Neural crest cell (in vitro differentiated cells): ENCODE measurements at places on chromosomes 6 and 20. TPM values are rescaled to one million over a fixed set of nuclear protein-coding genes. Genes with fewer than 3 reads are reported as not detected.
A peak's percentile ranks its signal among the peaks of the same experiment; 100 is the strongest.

- no peak for DNase-seq
Measured at GRCh38 chr6:81876971-81877370, 124.5 kb upstream of the TENT5A start.

GRCh38 chr20:61664556-61665320, 400.9 kb downstream of the TAF4 start:
- DNase-seq = no peak

The SGK2 gene
- 1.0 and 1.6 TPM in 2 replicates for total RNA-seq

DNA sequence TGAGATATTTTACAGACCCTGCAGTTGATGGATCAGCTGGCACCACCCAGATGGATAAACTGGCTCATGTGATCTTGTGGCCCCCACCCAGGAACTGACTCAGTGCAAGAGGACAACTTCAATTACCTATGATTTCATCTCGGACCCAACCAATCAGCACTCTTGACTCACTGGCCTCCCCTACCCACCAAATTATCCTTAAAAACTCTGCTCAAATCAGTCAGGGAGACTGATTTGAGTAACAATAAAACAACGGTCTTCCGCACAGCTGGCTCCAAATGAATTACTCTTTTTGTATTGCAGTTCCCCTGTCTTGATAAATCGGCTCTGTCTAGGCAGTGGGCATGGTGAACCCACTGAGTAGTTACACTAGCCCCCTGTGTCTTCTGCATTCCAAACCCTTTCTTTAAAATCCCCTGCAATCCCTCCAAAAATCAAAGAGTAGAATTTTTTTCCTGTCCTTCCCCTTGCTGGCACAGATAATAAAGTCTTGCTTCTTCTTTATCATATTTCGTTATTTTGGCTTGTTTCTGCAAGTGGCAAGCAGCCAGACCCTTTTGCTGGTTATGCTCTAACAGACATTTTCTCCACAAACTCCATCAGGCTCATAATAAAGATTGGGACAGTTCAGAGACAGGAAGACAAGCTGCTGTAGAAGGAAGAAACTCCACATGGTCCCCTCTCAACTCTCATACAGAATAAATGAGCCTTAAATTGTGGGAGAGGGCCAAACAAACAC, 48.3 kb downstream of the OR2B6 start:
- no peak for DNase-seq

DNA sequence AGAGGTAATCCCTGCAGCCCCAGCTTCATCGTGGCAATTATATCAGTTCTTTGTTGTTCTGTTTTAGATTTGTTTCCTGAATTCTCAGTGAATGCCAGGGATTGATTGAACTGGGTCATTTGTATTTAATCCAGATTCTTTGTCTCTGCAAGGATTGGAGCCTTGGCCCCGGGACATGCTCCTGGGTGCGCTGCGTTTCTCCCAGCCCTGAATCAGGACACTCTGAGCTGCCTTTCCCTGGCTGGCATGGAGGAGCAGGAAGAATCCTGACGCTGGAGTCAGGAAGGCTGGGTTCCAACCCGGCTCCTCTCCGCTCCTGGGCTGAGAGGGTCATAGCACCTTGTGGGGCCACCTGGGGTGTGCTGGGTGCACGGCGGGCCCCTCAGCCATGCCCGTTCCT, 545.6 kb downstream of the QKI start:
- DNase-seq = no peak

DNA sequence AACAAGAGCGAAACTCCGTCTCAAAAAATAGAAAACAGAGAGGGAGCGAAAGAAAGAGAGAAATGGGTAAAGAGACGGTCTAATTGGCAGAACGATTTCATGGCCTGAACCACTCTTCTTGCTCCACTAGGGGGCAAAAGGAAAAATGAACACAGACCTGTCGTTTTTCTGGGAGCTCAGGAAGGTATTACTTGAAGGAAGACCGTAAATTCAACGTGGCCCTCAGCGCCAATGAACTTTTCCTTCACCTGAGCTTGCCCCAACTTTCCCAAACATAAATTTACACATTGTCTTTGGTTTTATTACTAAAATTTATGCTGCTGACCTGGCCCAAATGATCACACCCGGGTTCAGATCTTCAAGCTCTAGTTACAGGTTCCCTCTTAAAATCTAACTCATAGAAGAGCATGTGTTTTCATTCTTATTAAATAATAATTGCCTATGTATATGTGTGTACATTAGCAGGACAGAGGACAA, 67.3 kb downstream of the ATP9A start:
- DNase-seq = peak; percentile 36

DNA sequence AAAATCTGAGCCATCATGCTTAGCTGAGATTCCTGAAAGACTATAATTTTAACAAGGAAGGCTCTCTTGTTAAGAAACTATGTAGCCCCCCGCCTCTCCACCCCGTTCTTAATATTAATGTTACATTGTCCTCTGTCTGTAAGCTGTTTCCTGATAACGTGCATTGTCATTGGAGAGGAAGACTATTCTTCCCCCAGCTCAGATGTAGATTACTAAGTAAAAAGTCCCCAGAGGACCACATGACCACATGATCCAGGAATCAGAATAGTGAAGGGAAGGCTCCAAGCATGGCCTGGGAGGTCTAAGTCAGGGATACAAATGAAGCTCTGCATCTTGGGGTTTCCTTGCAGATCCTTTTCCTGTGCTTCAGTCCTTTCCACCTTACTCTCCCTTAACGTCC, 106.4 kb downstream of the JARID2 start:
- no peak for DNase-seq

GRCh38 chr6:5472571-5472970, 211.3 kb downstream of the FARS2 start:
- DNase-seq = no peak

GRCh38 chr20:11850901-11851300, 66.8 kb upstream of the BTBD3 start:
- DNase-seq = no peak

The C20orf96 gene
- total RNA-seq = 34.0 and 40.8 TPM in 2 replicates

The HMGA1 gene
- 1,143 and 1,176 TPM in 2 replicates for total RNA-seq

The SEMG1 gene
- total RNA-seq = not detected in 2 replicates

The PRR18 gene
- total RNA-seq = 0.16 and 0.35 TPM in 2 replicates
